Activated CD4-positive, alpha-beta T cell treated with anti-CD3 and anti-CD28 coated beads, Interleukin-2, amount 50 U/mL, for 48 hours (primary cell): ENCODE measurements at places on chromosomes 7 and 10.

GRCh38 chr7:40310258-40310657 lies 175.5 kb downstream of the SUGCT start:
- DNase-seq = no peak

DNA sequence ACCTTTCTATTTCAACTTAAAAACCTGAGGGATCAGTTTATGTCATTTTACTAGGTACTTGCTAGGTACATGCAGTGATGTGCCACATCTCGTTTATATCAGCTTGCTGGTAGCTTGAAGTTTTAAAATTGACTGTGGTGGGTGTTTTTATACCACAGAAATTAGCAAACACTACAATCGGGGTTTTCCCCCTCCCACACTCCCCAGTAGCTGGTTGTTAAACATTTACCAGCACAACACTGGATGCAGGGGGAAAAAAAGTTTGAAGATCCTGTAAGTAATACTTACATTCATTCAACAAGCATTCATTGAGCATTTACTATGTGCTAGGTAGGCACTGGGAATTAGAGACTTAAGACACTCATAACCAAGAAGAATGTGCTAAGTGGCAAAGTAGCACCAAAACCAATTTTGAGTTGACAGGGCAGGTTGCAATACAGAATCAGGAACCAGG lies 32.6 kb downstream of the USP6NL start:
- peak; percentile 66 for DNase-seq

DNA sequence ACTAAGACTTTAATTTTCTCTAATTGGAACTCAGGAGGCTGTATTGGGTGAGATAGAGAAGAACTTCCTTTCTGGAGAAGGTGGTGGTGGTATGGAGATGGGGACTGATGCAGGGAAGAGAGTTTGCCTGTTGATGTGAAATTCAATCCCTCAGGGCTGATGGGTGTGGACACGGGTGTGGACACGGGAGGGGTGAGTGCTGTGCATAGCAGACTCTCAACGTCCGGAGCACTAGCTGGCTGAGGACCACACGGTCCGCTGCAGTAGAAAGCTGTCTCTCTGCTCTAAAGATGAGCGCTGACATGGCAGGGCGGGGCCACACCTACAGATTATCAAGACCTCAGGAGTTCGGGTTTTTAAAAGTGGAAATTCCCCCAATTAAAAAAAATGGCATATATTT lies 148.5 kb upstream of the PITRM1 start:
- no peak for DNase-seq

DNA sequence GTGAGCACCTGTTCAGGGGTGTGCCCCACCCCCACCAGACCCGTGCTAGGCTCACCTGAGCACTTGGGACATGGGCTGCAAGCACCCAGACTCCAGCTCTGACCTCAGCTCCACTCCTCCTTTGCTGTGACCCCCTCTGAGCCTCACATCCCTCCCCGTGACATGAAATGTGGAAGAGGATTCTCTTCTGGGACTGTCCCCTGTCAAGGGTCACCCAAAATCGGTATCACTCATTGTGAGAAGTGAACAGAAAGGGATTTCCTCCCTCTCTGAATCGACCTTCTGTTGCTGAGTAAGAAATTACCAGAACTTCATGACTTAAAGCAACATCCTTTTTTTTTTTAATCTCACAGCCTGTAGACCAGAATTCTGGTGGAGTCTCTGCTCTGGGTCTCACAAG lies 6.2 kb upstream of the CHST15 start:
- no peak for DNase-seq

GRCh38 chr10:34624323-34625153 lies 190.6 kb downstream of the PARD3 start:
- DNase-seq = no peak

- no peak for DNase-seq
Observed at GRCh38 chr10:63093227-63093626, 39.9 kb upstream of the NRBF2 start.

DNA sequence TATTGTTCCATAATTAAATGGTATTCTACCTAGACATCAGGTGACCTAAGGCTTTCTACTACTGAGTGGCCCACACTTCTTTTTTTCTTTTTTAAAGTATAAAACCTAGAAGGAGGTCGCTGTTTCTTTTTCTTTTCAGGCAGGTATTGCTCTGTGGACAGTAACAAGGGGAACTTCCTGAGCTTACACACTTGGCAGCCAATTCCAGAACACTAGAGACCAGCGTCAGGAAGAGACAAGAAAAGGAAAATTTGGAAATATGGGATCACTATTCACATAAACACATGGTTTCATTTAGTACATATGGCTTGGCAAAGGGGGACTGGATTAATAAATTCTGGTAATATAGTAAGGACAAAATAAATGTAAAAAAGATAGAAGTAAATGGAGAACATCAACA lies 141.9 kb downstream of the RSU1 start:
- no peak for DNase-seq

- DNase-seq = no peak
Observed at GRCh38 chr7:1555046-1555812, 776 bp downstream of the TMEM184A start.

DNA sequence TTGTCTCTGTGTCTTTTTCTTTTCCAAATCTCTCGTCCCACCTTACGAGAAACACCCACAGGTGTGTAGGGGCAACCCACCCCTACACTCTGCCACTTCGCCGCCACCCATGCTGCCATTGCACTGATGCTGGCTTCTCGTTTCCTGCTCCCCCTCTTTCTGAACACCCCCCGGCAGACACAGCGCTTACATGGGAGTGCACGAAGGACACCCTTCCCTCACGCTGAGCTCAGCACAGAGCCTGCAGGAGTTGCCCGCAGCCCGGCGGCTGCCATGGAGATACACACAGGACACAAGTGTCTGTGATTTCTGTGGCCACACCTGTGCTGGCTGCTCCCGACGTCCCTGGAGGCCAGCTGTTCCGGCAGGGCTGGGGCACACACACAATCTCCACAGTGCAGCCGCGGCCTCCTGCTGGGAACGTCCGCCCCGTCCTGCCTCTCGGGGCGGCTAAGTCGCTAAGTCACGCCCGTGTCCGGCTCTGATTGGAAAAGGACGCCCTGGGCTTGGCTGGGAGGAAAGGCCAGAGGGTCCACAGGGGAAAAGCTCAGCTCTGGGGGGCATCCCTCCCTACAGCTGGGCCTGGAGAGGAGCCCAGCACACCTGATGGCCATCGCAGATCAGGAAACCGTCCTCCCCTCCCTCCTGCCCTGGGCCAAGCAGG lies 349.8 kb downstream of the PTPRN2 start:
- DNase-seq = no peak

DNA sequence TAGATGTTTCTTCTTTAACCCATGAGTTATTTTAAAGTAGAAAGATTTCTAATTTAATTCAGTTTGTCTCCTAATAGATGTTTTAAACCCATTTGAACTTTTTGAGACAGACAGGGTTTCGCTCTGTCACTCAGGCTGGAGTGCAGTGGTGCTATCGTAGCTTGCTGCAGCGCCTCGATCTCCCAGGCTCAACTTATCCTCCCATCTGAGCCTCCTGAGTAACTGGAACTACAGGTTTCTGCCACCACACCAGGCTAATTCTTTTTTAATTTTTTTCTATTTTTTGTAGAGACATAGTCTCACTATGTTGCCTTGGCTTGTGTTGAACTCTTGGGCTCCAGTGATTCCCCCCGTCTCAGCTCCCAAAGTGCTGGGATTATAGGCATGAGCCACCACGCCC lies 53.0 kb upstream of the RAB18 start:
- DNase-seq = no peak

GRCh38 chr10:71308244-71308643 lies 10.8 kb upstream of the SLC29A3 start:
- no peak for DNase-seq

DNA sequence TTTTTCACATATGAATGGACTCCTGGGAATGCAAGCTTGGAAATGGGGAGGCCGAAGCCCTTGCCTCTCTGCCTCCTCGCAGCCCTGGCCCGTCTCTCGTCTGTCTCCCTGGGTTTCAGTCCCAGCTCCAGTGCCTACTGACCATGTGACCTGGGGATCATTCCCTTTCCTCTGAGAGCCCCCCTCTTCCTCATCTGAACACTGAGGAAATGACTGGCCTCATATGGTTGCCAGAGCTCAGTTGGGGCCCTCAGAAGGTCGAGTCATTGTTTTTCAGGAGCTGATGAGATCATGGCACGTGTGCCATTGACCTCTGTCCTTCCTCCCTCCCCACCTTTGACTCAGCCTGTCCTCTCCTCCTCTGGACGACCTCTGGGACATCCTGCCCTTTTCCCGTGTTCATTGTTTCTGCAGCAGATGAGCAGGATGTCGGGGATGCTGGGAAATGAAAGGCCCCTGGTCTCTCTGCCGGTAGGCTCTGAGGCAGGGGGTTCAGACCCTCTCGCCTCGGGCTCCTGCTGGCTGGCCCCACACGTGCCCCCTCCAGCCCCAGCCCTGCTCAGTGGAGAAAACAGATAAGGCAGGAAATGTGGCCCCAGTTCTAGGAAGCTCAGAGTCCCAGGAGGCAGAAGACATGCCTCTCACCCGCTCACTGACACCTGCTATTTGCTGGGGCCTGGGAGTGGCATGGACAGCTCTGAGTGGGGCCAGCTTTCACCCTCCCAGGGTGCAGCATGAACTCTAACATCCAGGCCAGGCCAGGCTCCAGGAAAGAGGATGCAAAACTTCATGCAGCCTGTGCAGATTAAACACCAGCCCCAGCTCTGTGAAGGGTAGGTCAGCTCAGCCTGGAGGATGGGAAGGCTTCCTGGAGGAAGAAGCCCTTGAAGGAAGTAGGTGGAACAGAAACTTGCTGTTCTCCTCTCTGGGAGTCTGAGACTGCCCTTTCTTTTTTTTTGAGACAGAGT lies 8.3 kb upstream of the PPP1R35 start:
- DNase-seq = no peak

DNA sequence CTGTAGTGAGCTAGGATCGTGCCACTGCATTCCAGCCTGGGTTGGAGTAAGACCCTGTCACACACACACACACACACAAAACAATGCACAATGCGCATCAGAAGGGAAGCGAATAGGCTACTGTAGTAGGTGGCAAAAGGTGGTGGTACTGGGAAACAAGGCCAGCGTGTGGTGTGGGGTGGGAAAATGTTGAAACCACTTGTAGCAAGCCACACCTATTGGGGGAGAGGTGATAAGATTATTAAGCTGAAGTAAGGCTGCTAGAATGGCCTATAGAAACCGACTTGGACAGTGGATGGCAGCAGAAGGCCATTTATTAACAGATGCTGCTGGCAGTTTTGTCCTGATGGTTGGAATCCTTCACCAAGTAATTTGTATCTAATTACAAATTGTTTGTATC lies 7.2 kb upstream of the CHCHD1 start:
- no peak for DNase-seq

GRCh38 chr7:116673457-116673865 lies 1.5 kb downstream of the MET start:
- DNase-seq = no peak

DNA sequence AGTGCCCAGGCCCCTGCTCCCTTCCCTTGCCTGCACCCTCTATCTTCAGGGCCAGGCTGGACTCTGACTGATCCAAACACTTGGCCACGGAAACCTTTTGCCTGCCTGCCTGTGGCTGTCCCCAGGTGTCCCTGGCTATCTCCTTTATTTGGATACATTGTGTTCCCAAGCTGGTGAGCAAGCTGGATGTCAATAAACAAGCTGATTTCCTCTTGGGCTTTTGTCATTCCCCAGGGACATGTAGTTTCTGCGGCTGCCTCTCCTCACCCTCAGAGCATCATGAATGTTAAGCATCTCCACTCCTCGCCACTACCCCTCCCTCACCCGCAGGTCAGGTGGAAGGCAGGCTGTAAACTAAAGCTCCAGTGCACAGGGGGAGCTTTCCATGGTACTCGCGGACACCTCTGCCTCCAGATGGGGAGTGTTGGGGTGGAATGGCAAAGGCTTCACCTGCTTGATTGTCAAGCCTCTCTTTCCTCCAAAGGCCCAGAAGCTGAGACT lies 6.9 kb downstream of the GHRHR start:
- no peak for DNase-seq

- no peak for DNase-seq
Observed at GRCh38 chr7:29207162-29207801, 12.7 kb downstream of the CHN2 start.

DNA sequence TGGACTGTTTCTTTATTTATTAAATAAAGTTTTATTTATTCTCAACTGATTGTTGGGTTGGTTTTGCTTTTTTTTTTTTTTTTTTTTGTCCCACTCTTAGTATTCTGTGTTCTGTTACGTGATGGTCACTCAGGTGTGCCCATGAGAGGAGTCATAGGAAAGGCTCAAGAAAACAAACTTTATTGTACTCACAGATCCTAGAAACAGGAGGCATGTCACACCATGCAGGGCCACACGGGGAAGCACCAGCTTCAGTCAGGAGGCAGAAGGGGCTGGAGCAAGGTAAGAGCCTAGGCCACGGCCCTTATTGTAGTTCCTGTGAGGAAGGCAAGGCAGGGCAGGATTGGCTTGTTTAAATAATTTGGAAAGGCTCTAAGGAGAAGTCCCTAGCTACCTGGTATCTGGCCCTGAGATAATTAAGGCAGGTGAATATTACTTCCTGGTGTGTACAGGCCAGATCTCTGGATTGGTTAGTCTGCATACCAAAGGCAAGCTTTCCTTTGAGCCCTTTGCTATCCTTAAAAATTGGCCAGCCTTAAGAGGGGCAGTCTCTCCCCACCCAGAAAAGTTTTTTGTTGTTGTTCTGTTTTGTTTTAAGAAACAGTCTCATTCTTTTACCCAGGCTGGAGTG lies 8.3 kb downstream of the ATOH7 start:
- no peak for DNase-seq

- peak; percentile 73 for DNase-seq
Observed at GRCh38 chr7:5699467-5700384, 81.7 kb downstream of the RNF216 start.

DNA sequence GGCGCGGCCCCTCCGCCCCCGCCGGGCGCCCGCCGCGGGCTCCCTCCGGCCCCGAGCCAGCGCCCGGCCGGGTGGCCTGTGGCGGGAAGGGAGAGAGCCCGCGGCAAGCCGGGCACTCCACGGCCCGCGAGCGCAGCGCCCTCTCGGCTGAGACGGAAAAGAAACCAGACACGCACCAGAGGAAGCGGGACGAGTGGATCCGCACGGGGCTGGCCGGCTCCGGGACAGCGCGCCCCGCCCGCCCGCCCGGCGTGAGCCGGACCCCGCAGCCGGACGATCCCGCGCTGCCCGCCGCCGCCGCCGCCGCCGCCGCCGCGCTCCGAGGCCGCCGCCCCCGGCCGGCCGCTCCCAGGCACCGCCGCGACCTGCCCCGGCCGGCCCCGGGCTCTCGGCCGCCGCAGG lies 300 bp downstream of the ARHGAP21 start:
- DNase-seq = peak; percentile 42

DNA sequence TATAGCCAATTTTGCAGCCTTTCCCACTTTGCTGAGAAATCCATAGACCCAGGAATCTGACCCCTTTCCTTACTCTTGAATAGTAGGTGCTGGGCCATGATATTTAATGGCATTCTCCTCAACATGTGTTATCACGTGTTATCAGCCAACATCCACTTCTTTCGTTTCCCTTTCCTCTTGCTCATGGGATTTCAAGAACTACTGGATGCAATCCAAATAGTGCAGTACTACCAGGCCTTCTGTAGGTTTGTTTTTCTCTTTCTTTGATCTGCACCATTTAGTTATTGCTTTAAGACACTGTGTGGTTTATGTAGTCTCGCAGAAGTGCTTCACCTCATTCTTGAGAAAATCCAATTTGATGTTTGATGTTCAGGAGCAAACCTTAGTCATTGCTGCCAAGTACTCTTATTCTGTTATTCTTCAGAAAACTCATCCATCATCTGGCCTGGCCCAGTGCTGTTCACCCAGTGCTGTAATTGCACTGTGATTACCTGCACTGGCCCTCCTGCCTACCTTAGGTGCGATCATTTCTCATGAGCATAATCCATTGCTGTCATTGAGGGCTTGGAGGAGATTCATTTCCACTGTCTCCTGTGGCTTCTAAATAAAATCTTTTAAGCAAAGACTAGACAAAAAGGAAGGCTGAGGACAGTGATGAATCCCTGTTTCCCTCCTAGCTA lies 315.3 kb downstream of the BMPER start:
- DNase-seq = no peak

- no peak for DNase-seq
Observed at GRCh38 chr10:71998840-71999194, 34.6 kb downstream of the CHST3 start.
